ENCODE measurements at places on chromosomes 5 and 9. TPM values are rescaled to one million over a fixed set of nuclear protein-coding genes. Genes with fewer than 3 reads are reported as not detected.

GRCh38 chr5:74179179-74179578 is 461.3 kb downstream of the ENC1 start:
- DNase-seq: no peak

- DNase-seq: no peak
Measured at GRCh38 chr9:70444904-70445303, 30.4 kb upstream of the KLF9 start.

DNA sequence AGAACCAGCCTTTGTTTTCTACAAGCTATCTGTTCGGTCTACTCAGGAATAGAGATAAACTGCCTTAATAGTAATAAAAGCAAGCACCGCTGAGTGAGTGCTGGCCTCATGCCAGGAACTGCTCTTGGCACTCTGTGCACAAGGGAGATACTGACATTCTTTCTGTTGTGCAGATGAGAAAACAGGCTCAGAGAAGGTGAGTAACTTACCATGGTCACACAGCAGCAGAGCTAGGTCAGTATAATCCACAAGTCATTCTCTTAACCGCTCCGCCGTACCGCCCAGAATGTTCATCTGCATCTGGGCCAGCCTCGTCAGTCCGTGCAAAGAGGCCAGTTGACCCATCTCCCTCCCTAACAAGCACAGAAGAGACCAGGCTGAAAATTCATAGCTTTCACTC is 27.4 kb downstream of the QRFP start:
- DNase-seq: peak; percentile 84

- DNase-seq: no peak
Measured at GRCh38 chr9:23587903-23588302, 238.1 kb downstream of the ELAVL2 start.

GRCh38 chr5:146751781-146752401 is 126.7 kb downstream of the PPP2R2B start:
- no peak for DNase-seq

GRCh38 chr5:84306601-84307000 is 78.1 kb downstream of the EDIL3 start:
- no peak for DNase-seq

DNA sequence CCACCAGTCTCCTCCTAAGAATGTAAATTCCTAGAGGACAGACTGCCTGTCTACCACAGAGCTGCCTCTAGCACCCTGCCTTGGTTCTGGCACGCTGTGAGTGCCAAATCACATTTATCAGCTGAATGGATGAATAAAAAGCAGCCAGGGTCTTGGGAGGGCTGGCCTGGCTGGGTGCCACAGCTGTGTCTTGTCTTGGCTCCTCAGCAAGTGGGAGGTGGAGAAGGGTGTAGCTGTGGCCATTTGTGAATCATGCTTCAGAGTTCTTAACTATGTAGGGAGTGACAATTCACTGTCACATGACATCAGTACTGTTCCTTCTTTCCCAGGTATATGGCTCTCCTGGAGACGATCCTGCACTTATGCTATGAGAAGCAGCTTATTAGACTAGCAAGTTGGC is 70.6 kb downstream of the DCP2 start:
- no peak for DNase-seq

DNA sequence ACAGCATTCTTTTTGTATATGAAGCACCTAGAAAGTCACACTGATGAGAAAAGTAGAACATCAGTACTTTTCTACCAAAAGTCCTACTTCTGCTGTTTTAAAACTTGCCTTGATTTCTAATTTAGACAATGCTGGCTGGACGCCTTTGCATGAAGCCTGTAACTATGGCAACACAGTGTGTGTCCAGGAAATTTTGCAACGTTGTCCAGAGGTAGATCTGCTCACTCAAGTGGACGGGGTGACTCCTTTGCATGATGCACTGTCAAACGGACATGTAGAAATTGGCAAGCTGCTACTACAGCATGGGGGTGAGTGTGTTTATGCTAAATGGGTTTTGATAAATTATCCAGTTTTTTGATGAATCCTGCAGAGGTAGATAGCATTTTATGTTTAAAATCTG is 73.5 kb downstream of the SLF1 start:
- no peak for DNase-seq

GRCh38 chr9:84937180-84937579 is 267.7 kb downstream of the NTRK2 start:
- no peak for DNase-seq

DNA sequence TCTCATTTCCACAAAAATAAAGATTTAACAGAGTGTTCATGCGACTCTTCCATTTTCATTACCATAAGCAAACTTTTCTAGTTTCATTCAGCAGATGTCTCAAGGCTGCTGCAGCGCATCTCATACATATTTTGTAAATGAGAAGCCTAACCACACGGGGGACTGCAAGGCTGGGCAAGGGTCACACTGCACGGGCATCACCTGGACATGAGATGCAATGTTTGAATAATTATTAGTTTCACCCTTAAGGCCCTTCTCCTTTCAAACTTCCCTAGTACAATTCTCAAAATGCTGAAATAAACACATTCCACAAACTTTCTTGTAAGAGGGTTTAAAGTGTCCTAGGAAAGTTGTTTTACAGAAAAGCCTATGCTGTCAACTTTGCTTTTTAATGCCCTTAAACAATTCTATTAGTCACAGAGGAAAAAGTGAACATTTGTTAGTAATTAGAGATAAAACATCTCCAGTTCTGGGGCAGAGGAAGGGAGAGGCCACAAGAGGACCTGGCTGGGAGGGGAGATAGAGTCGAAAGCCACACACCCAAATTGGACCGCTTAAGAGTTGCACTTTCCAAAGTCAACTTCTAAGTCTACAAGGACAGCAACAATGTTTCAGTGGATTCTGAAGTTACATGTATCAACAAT is 1.3 kb downstream of the DENND1A start:
- no peak for DNase-seq

DNA sequence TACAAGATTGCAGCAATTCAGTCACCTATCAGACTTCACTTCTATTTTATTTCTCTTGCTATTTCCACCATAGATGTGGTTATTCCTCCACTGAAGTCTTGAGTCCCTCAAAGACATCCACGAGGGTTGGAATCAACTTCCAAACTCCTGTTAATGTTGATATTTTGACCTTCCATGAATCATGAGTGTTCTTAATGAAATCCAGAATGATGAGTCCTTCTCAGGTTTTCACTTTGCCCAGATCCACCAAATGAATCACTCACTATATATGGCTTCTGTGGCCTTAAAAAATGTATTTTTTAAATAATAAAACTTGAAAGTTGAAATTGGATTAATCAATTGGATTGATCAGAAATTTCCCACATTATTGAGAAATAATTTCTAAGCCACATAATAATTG is 1821.0 kb downstream of the EFNA5 start:
- DNase-seq: no peak

DNA sequence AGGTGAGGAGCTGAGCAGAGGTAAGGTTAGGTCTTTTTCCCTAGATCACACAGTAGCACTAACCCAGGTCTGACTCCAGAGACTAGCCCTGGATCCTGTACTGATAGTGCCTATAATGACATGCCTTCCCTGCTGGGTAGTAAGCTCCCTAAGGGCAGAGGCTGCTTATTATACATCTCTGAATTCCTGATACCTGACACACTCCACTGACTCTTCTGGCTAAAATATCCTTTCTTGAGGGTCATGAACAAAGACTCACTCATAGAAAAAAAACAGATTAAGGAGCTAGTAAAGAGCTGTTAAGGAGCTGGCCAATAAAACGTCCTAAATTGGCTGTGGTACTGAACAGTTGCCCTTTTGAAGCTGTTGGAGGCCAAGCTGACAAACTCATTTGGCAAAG is 149.0 kb upstream of the ITGA1 start:
- DNase-seq: no peak

DNA sequence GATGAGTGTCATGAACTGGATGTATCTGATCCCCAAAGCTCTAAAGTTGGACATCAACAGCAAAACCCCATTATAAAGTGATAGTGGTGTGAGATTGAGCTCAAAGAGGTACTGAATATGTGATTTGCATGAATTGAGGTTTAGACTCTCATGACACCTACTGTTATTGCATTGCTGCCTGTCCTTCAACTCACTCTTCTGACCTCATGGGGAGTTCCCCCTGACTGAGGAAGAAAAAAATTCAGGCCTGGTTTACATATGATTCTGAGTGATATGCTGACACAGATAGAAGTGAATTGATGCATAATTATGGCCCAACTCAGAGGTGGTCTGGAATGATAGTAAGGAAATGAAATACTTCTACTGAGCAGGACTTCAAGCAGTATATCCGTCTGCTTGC is 76.2 kb upstream of the CHD1 start:
- DNase-seq: no peak

GRCh38 chr5:146706321-146706972 is 172.1 kb downstream of the PPP2R2B start:
- peak; percentile 72 for DNase-seq

DNA sequence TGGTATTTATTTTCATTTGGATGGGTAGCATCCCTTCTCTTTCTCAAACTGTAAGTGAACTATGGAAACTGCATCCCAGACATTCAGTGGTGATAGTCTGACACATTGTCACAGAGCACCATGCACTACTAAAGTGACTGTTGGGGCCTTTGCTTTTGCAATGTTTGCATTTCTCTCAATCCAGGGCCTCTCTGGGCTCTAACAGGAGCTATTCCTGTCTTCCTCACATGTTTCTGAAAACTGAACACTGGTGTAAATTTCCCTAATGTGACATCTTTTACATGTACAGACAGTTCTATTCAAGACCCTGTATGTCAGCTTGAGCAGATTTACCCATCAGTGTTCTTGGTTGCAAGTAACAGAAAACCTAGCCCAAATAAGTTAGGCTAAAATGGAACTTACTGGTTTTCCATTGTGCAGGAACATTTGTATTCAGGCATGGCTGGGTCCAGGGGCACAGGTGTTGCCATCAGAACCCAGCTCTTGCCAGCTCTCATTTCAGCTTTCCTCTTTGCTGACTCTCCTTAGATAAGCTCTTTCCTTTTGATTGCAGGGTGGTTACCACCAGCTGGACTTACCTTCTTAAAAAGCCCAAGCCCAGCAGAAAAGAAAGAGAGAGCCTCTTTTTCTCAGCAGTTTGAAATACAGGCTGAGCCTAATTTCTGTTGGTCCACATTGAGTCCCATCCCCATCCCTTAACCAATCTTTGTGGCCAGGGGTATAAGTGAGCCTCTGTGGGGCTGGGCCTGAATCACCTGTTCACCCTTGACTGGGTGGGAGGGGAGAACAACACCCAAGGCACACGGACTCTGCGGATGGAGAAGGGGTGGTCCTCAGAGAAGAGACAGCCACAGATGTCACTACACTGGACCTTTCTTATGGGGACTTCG is 234.3 kb downstream of the NR3C1 start:
- no peak for DNase-seq

GRCh38 chr5:106401561-106401960 is 1269.2 kb downstream of the EFNA5 start:
- DNase-seq: no peak

- DNase-seq: peak; percentile 55
Measured at GRCh38 chr5:1736889-1737711, 62.5 kb downstream of the MRPL36 start.

- no peak for DNase-seq
Measured at GRCh38 chr5:126373375-126374108, 49.7 kb upstream of the GRAMD2B start.

DNA sequence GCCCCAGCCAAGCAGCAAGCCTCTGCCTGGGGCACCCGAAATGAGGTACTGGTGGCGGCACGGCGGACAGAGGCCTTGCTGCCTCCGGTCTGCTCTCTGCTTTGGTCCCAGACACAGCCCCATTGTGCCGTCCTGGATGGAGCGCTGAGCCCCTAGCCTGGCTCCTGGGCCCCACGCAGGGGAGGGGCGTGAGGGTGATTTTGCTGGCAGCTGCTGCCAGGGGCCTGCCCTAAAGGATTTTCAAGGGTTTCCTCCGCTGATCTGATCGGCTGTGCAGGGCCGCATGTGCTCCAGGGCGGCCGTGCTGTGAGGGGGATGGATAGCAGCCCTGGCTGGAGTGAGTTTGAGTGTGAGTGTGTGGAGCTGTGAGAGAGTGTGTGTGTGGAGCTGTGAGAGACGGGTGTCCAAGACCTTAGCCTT is 1.3 kb downstream of the GPSM1 start:
- DNase-seq: no peak

DNA sequence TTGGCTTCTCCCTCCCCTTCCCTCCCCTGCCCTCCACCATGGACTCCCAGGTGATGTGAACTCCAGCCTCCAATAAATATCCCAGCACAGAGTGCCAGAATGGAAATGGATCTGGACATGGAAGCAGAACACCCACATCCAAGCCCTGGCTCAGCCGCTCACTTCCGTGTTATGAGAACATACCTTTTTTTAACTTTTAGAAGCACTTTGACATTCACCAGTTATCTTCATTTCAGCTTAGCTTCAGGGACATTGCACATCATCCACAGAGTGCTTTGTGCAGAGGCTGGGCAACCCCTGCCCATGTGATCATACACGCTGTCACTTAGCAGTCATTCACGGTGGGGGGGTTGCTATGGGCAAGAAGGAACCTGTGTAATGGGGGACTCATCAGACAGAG is 9.1 kb downstream of the AFAP1L1 start:
- no peak for DNase-seq

GRCh38 chr5:75016896-75017295 is 35.5 kb downstream of the GCNT4 start:
- DNase-seq: no peak

DNA sequence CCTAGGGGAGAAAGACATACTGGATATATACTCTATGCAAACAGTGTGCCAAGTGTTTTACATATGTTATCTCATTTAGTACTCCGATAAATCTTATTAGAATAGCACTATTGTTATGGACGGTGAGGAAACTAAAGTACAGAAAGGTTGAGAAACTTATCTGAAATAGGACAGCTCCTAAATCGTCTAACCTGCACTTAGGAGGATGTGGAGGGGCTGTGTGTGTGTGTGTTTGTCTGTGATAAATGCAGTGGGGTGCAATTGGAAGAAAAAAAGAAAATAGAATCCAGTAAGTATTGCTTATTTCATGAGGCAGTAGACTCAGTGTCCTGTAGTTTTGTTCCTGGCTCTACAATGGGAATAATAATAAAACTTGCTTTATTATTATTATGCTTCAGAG is 106.4 kb upstream of the IL6ST start:
- DNase-seq: no peak

GRCh38 chr5:93078082-93079038 is 502.7 kb downstream of the NR2F1-AS1 start:
- DNase-seq: peak; percentile 74

DNA sequence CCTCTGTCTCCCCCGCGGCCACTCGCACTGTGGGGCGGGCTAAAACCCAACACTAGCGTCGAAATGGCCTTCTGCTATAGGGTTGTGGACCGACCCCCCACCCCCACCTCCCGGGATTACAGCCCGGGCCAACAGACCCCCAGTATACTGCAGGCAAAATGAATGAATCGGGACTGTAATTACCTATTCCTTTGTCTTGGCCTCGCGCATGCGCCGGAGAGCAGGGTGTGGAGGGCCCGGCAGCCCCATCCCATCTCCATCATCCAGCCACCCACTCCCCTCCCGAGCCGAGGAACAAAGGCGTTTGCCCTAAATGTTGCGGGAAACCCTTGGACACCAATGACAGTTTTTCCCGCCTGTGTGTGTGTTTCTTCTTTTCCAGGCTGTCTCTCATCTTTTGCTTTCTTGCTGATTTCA is 1.6 kb downstream of the BASP1 start:
- DNase-seq: no peak

HAPLN1 gene
- total RNA-seq: 0.14 TPM

GMCL2 gene
- not detected for total RNA-seq

SLC22A4 gene
- 2.5 TPM for total RNA-seq

IL33 gene
- total RNA-seq: 93.8 TPM

TRIP13 gene
- total RNA-seq: 0.95 TPM

TMEM252 gene
- not detected for total RNA-seq

SH3PXD2B gene
- 85.2 TPM for total RNA-seq

COL5A1 gene
- 196 TPM for total RNA-seq

WDR55 gene
- total RNA-seq: 13.0 TPM

TLX3 gene
- total RNA-seq: not detected

FLT4 gene
- 18.0 TPM for total RNA-seq

SCGB3A1 gene
- total RNA-seq: not detected

SV2C gene
- total RNA-seq: not detected

CCDC192 gene
- not detected for total RNA-seq

Measured in posterior vena cava (tissue), 2 donors.